ENCODE measurements at places on chromosomes 6 and 20.
A peak's percentile ranks its signal among the peaks of the same experiment; 100 is the strongest.

DNA sequence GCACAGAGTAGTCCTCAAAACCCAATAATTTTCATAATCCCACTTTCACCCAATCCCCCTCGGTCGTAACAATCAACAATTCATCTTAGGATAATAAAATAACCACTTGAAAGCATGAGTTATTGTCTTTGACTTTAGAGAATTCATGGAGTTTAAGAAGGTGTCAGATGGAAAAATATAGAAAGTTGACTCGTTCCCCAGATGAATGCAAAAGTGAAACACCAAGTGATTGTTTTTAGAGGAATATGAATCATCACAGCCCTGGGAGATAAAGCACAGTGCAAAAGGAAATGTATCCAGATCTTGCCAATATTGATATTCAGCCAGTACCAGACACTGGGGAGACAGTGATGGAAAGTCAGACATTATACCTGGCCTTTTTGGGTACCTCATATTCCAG, 860.5 kb downstream of the DHX35 start:
- no peak for DNase-seq

DNA sequence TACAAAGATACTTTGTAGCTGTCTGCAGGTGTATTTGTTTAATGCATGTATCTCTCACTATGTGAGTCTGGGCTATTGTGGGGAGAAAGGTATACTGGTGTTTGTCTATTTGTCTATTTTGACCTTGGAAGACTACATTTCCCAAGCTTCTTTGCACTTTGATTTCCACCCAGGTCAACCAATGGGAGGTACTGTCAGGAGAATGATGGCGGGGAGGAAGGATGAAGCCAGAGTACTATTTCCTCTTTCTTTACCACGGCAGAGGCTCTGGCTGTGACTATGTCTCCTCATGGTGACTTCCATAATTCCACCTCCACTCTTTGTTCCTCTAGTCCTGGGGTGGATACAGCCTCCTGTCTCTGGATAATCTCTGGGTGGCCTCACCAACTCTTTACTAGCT, 23.1 kb downstream of the LBP start:
- DNase-seq: no peak

GRCh38 chr20:58627212-58628072, 23.6 kb upstream of the STX16 start:
- DNase-seq: no peak

DNA sequence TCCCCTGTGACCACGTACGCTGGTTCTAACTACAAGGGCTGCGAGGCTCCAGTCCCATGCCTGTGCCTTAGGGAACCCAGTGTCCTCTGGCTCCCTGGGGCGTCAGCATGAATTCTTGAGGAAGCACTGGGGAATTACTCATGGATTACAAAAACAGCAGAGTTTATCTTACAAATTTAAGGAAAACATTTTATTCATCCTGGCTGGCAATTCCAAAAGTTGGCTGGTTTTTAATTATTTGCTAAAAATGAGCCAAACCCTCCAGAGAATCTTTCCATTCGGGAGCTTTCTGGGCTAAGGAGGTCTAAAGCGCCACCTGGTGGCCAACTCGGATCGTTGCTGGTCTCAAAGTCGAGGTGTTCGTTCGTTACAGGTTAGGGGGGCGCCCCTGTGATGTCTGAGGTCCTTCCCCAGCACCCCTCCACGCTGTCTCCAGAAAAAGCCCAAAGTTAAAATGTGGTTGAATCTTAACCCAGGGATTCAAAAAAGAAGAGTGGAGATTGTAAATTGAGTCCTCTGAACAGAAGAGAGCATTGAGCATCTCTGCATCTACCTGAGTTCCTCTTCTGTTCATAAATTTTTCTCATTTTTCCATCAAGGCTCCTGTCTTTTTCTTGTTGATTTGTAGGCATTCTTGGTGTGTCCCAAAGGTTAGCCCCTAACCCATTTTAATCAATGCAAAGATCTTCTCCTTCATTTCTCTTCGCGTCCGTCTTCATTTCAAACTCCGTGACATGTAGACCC, 99.4 kb downstream of the BFSP1 start:
- no peak for DNase-seq

DNA sequence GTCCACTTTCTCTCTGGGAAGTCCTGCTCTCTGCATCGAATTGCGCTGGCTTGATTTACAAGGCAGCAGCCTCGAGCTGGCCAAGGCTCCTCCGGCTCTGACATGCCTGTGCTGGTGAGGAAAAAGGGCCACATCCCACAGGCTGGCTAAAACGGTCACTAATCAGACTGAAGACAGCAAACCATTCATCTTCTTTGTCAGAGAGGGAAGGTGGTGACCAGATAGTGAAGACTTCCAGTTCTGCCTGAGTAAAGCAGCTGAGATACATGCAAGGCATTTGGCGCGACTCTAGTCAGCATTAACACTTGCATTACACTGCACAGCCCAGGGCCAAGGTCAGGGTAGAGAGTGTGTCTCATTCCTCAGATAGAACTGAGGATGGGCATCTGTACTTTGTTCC, 203.2 kb upstream of the MAP3K7 start:
- DNase-seq: no peak

DNA sequence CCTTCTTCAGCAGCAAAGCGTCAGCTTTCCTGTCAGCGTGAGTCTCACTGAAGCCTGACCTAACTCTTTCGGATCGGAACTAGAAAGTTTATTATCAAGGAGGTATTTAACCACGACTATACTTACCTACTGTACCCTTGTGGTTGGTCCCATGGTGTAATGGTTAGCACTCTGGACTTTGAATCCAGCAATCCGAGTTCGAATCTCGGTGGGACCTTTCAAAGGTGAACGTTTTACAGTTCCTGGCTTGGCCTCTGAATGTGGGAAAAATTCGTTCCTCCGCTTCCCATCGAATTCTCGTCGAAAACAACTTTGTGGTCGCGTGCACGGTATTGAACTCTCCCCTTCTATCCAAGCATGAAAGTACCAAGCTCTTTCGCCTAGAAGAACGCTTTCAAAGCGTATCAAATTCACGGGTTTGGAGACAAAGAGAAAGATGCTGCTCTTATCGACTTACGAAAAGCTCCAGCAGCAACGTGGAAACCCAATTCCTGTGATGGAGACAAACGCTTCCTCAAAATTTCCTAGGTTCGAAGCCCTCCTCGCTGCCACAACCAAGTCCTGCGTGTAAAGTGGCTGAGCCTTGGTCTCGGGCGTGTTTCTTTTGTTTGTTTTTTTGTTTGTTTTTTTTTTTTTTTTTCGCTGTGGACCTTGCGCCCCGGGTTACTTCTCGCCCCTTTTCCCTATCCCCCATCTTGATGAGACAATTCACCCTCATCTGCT, 63.7 kb downstream of the GPX5 start:
- DNase-seq: no peak

- DNase-seq: no peak
These were observed 21.5 kb downstream of the PMEPA1 start for GRCh38 chr20:57688295-57688694.

DNA sequence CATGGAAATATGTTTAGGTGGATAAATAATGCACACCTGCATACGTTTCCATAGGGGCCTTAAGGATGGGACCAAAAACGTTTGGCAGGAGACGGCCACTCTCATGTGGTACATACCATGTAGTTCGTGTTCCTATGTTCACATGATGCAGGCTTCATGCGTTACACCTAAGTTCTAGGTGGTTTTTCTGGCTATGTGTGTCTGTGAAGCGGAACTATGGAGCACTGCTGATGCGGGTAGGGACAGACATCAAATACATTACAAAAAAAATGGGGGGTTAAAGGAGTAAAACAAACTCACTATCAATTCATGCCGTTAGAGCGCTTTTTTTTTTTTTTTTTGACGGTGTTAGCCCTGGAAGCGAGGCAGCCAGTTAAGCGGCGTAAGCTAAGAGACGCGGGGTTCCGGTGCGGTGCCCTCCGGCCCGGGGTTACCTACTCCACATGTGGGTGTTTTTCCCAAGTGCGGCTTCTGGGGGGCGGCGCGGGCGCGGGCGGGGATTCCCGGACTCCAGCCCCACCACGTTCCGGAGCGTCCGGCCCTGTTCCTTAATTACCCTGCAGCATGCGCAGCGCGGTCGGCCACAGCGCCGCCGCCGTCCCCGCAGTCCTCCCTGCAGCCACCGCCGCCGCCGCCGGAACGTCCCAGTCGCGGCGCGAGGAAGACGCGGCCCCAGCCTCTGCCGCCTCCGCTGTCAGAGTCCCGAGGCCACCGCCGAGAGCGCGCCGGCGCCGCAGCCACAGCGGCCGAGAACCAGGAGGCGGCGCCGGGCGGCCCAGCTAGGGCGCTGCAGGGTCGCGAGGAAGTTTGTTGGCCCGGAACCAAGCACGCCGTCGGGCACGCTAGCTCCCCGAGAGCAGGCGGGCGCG, 648 bp downstream of the COL19A1 start:
- DNase-seq: no peak

- DNase-seq: no peak
These were observed 15.3 kb upstream of the TUBB2B start for GRCh38 chr6:3242768-3243167.

DNA sequence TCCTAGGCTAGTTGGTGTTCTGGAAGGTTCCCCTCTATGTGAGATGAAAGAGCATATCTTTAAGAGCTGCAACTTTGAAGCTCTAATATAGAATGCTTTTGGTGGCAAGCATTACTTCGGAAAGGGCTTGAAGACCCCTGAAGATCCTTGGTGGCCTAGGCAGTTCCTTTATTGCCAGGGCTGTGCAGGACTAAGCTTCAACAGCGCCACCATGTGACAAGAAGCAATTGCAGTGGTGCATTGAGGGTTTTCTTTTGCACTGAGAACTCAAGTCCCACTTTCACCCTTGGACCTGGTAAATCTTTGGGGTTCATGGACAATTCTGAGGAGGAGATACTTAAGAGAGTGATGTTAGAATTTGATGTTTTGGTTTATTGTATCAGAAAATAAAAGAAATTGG, 237.4 kb upstream of the GMDS start:
- DNase-seq: no peak

GRCh38 chr20:57559289-57559634, 1.6 kb upstream of the PCK1 start:
- DNase-seq: no peak

GRCh38 chr20:44154521-44155001, 32.4 kb downstream of the JPH2 start:
- DNase-seq: no peak

GRCh38 chr6:96704713-96705112, 132.6 kb downstream of the GPR63 start:
- DNase-seq: no peak

- DNase-seq: no peak
These were observed 101.6 kb downstream of the ATXN1 start for GRCh38 chr6:16659466-16660156.

- no peak for DNase-seq
These were observed 93.1 kb downstream of the BMP5 start for GRCh38 chr6:55782275-55782674.

DNA sequence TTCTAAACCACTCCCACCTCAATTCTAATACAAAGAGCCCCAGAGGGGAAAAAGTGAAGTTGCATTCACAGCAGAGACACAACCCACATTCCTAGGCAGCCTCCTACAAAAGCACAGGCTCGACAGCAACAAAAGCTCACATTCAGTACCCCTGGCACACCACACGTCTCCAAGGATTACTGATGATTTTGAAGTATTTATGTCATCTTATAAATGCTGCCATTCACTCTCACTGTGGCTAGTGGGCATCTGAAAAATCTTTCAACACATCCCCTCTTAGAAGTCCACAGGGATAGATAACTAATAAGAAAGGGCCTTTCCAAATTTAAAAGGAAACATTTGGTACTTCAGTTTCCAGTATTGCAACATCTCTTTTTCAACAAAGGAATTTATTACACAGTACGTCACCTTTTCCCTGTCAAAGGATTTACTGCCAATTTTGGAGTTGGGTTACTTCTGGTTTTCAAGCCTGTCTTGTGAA, 146.7 kb downstream of the TASP1 start:
- no peak for DNase-seq

DNA sequence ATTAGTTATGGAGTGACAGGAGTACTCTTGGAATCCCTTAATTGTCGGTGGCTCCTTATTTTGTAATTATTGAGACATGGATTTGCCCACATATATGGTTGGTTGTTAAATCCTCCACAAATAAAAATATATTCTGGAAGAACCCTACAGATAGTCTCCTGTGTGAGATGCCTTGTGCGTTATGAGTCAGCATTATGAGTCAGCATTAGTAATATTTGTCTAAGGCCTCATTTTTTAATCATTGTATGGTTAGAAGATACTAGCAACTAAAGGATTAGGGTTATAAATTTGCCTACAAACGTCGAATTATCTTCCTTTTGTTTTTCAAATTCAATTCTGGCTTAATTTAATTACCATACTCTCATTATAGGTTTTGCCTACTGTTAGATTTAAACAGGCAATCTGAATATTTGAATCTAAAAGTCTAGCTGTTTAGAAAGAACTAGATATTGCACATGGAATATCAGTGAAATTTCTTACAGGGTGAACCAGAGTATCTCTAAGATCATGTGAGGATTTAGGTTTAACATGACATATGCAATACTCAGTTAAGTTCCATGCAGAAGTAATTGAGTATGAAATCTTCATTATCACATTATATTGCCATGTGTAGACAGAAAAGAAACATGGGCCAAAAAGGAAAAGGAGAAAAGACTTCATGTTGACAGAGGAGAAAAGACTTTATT, 5.9 kb downstream of the C6orf58 start:
- DNase-seq: no peak

- no peak for DNase-seq
These were observed 9.3 kb upstream of the KCNK15 start for GRCh38 chr20:44736170-44737021.

DNA sequence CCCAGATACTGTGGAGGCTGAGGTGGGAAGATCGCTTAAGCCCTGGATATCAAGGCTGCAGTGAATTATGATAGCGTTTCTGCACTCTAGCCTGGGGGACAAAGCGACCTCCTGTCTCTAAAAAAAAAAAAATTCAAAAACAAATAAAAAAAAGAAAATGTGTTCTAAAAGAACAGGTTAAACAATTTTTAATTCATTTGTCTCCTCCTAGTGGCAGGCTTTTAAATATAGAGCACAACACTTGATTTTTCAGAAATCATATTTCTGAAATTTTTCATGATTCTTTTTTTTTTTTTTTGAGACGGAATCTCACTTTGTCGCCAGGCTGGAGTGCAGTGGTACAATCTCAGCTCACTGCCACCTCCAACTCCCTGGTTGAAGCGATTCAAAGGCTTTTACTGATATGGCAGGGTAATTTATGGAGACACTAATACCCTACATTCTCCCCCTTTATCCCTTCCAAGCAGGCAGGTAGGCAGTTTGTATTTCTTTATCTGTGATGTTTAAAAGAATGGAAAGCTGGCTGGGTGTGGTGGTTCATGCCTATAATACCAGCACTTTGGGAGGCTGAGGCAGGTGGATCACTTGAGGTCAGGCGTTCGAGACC, 8.7 kb upstream of the GTF3C6 start:
- DNase-seq: no peak

GRCh38 chr20:5569021-5569420, 181.2 kb upstream of the SHLD1 start:
- peak; percentile 2 for DNase-seq

- DNase-seq: no peak
These were observed 89.6 kb downstream of the PCSK2 start for GRCh38 chr20:17316316-17317038.

GRCh38 chr6:25312034-25312620, 33.0 kb downstream of the CARMIL1 start:
- DNase-seq: no peak

DNA sequence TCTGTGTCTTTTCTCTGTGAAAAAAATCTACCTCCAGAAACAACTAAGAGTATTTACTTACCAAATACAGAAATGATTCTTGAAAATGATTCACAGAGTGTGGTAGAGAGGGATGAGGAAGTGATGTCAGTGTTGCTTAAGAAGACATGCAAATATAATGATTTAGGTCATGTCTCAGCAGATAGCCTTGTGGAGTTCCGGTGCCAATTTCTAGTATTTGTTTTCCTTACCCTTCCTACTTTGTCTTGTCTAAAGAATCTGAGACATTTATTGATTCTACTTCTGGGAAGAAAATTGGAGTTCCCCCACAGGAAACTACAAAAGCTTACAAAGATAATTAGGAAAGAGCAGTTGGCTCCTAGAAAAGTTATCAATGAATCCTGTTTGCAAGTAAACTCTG, 68.8 kb downstream of the GJA1 start:
- DNase-seq: no peak
